ENCODE measurements at places on chromosomes 2 and 18.

GRCh38 chr18:61784834-61785233, 108.0 kb downstream of the RNF152 start:
- DNase-seq: no peak

- DNase-seq: peak; percentile 91
Measured at GRCh38 chr2:46885376-46885775, 30.2 kb downstream of the MCFD2 start.

GRCh38 chr2:239399433-239399920, 1.3 kb downstream of the HDAC4 start:
- no peak for DNase-seq

DNA sequence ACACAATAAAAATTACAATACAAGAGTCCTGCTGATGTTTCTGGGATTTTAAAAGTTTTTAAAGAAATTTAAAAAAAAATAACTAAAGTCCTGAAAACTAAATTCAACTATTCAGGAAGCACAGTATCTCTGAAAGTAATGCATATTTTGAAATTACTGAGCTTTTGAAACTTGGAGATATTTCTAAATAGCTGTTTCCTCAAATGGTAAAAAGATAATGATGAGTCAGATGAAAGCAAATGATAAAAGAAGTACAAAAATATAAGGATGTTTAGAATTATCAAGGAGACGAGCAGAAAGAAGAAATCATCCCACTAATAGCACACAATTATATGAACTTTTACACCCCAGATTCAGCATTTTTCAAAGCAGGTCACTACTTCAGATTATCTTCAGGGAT, 90.2 kb upstream of the SLC25A52 start:
- DNase-seq: no peak

DNA sequence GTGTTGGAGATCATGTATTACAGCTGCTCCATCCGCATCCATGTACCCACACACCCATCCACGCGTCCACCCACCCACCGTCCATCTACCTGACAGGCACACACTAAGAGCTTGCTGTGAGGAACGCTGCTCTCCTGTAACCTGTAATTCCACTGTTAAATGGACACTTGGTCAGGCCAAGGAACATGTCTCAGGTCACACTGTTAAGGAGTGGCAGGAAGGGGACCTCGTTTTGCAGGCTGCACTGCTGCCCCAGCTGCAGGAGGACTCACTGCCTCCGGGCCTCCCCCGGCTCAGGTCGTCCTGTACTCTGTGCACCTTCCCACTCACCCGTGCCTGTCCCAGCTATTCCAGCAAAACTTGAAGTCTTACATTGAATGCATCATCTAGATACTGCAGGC, 170.5 kb downstream of the EIPR1 start:
- DNase-seq: no peak

- DNase-seq: no peak
Measured at GRCh38 chr2:171225989-171226388, 65.3 kb upstream of the TLK1 start.

- no peak for DNase-seq
Measured at GRCh38 chr2:64640153-64641044, 13.3 kb downstream of the SERTAD2 start.

- DNase-seq: no peak
Measured at GRCh38 chr2:240955306-240956170, 42.9 kb upstream of the SNED1 start.

All from stromal cell of bone marrow (primary cell).